ENCODE measurements at places on chromosomes 5 and 9.

DNA sequence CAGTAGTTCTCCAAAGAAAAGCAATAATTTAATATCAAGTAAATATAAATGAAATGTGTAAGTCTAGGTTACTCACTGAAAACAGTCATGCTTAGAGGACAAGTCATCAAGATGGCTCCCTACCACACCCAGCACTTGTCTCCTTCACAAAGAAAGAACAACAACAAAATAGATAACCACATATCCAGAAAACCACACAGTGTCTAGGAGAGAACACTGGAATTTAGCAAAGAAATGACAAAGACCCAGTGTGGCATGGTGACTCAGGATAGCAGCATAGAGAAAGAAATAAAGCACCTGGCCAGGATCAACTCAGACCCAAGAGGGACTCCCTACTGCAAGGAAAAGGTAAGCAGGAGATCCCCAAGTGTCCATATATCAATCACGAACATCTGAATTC, 356.2 kb downstream of the TMEM161B start:
- DNase-seq, result no peak

GRCh38 chr9:136196404-136197083, 8.4 kb downstream of the LHX3 start:
- DNase-seq, result no peak

GRCh38 chr9:90455316-90455715, 187.3 kb downstream of the DIRAS2 start:
- DNase-seq, result no peak

- DNase-seq, result no peak
Measured at GRCh38 chr5:27034565-27034964, 3.8 kb downstream of the CDH9 start.

DNA sequence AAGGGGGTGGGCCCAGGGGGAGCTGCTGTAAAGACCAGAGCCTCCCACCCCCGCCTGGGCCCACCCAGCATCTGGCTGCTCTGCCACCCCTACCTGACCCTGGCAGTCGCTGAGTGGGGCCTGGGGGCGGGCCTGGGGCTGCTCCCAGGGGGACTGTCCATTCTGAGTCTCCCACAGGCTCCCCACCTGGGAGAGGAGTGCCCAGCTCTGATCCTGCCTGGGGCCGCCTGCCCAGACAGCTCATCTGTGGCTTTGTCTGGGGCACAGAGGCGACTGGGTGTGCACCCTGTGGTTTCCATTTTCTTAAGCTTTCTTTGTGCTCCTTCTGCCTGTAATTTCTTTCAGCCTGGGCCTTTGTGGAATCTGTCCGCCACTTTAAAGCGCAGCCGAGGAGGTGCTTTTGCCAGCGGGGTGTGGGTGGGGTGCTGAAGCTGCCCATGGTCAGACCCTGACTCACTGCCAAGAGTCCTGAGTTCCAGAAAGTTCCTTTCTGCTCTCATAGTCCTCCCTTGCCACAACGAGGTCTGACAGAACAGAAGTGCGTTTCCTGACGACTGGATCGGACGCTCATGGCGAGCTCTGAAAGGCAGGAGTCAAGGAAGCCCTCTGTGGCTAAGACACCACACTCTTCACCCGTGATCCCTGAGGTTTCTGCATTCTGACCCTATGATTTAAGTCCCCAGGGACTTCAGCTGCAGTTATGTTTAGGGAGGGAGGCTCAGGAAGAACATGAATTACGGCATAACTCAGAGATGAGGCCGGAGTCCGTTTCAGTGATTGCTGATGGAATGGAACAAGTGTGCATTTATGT, 225.0 kb downstream of the FANCC start:
- DNase-seq, result no peak

GRCh38 chr9:78712903-78713613, 416.1 kb downstream of the PSAT1 start:
- DNase-seq, result no peak

- DNase-seq, result no peak
Measured at GRCh38 chr9:6506571-6506970, 93.6 kb downstream of the UHRF2 start.

- no peak for DNase-seq
Measured at GRCh38 chr5:77797136-77797535, 21.0 kb upstream of the TBCA start.
